ENCODE measurements at places on chromosomes 16 and 17.

DNA sequence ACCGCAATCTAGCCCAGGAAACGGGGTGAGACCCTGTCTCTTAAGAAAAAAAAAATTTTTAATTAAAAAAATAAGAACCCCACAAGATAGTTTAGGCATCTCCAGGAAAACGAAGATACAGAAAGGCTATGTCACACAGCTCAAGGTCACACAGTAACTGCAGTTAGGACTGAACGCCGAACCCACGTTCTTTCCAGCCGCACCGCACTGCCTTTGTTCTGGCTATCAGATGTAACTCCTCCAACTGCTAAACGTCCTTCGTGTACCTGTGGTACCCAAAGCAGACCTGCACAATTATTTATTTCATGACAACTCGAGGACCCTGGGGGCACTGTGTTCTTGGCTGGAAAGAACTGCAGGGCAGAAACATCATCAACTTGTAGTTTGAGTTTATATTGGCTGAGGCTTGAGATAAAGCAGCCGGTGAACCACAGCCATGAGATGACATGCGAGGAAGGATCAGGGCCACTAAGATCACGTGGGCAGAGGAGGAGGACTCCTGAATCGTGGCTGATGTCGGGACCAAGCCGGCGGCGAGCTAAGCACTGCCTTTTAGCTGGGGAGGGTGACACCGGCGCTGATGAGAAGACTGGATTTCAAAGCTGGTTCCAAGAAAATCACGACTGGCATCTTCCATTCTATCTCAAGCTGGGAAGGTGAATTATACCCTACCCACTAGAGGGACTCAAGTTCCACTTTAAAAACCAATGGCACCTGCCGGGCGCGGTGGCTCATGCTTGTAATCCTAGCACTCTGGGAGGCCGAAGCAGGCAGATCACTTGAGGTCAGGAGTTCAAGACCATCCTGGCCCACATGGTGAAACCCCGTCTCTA is 20.7 kb upstream of the MNT start:
- no peak for DNase-seq

- DNase-seq, result no peak
Measured at GRCh38 chr16:73067671-73068540, 20.0 kb upstream of the ZFHX3 start.

GRCh38 chr17:35913609-35914008 is 17.0 kb downstream of the RDM1 start:
- DNase-seq, result no peak

DNA sequence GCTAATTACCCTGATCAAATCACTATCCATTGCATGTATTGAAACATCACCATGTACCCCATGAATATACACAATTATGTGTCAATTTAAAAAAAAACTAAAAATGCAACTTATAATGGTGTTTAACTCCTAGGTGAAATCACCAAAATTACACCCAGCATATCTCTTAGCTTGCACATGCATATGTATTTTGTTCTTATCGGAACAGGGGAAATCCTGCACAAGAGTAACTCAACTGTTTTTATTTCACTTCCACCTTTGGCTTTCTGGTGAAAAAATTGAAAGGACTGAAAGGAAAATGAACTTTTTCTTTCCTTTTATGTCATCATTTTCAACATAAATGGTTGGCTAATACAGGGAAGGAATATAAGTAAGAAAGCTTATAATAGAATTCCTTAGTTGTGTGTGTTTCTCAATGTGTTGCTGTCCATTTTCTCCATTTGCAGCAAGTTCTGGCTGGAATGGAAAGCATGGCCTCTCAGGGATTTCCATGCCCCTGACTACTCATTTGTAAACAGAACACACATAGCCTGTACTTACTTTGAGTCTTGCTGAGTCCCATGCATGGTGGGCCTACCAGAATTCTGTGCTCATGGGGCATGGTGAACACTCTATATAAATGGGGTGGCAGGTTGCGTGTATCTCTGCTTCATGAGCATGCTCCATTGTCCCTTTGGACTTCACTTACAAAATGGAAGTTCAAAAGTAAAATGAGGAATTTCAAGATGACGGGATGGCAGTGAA is 462.0 kb downstream of the HS3ST3B1 start:
- no peak for DNase-seq

- no peak for DNase-seq
Measured at GRCh38 chr16:85750146-85750826, 610 bp downstream of the C16orf74 start.
